ENCODE measurements at places on chromosomes 5 and 9.

GRCh38 chr5:88964831-88965230 is 81.8 kb upstream of the MEF2C start:
- DNase-seq, result no peak

DNA sequence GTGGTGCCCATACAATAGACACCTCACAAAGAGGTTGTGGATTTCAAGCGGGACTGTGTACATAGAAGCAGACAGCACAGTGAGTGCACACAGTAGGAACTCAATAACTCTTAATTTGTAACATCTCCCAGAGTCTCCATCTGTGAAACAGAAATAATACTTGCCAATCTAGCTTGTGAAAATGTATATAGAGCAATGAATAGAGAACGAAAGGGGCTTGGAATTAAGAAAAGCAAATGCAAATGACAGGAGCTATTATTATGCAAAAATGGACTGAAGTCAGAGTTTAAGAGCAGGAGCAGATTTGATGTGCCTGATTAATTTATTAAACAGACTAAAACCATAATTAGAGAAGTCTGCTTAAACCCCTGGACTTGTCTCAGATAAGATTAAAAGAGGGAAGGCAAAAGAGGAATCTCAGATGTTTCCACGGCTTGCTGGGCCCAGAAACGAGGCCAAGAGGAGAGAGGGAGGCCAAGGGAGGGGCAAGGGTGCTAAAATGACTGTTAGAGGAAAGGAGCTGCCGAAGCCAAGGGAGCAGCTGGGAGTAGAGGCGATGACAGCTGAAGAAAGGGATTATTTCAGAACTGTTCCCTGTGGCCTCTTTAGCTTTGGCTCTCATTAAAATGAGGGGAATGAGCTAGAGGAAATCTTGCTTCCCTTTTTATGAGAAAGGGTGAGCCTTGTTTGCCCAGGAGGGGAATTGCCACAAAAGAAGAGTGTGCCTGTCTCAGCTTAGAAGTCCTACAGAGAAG is 72.1 kb downstream of the FEM1C start:
- DNase-seq, result no peak

GRCh38 chr5:16666883-16667398 is 50.1 kb upstream of the RETREG1 start:
- DNase-seq, result peak; percentile 17

DNA sequence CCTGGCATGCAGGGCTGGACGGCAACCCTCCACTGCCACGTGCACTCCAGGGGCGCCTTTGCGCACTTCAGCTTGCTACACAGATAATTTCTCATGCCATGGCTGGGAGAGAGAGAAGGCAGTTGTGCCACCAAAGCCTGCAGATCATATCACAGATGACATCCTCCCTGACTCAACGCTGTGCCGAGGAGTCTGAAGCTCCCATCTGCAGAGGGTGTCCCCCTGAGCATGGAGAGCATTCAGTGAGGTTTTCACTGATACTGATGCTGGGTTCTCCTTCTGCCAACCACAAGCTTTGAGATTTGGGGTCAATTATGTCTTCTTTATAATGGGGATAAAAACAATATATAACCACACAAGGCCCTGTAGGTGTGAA is 607.4 kb upstream of the ADAMTS16 start:
- DNase-seq, result no peak

DNA sequence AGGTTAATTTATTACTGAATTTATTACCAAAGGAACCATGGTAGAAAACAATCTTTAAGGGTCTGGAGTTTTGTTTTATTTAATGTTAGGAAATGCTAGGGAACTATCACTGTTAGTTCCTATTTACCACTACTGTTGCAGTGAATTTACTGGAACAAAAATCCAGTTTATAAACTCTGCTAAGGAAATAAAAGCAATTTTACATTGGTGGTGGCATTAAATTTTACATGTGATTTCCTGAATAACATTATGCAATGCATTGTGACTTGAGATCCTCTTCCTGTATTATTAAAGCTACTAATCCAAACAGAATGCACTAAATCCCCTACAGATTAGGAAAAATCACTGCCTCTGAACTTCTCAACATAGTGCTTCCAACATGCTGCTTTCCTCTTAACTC is 599.5 kb upstream of the PTGER4 start:
- DNase-seq, result no peak

GRCh38 chr9:93677048-93677571 is 100.7 kb downstream of the PHF2 start:
- DNase-seq, result no peak

GRCh38 chr5:157025093-157025698 is 33.7 kb downstream of the HAVCR1 start:
- peak; percentile 63 for DNase-seq

DNA sequence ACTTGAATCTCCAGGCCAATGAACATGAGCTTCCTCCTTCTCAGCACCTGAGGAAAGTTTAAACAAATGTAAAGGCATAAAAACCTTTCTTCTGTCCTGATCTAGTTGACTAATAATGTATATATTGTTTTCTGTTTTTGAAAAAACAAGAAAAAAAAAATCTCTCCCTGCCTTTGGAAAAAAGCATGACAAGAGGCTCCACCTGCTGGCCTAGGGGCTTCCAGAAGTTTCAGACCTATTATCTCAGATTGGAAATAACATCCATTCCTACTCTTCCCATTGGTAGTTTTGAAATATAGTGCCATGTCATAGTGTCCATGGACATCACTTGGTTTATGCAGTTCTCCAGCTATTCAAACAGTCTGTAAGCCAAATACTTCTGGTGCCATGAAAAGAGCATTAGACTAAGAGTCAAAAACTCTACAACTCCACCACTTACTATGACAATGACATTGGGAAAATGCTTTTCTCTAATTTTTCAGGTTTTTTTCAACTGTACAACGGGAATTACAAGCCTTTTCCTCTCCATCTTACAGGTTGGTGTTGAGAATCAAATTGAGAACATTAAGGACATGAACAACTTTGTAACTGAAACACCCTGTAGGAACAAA is 409.6 kb upstream of the MPDZ start:
- no peak for DNase-seq

GRCh38 chr9:93256878-93257807 is 73.2 kb downstream of the WNK2 start:
- DNase-seq, result no peak

DNA sequence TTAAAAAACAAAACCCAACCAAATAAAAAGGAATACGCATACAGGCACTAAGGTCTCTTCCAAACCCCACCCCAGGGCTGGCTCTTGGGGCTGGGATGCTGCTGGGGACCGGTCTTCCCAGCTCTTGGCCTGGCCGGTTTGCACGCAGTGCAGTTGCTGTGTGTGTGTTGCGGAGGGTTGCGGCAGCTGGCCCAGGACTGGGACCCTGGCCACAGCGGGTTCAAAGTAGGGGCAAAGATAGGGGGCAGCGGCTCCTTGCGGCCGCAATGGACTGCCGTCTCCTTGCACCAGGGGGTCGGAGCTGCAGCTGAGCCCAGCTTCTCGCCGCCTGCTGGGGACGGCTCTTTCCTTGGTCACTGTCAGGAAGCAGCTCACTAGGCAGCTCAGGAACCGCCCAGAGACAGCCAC is 5.0 kb downstream of the DMRT3 start:
- no peak for DNase-seq

GRCh38 chr5:8997542-8998070 is 548.3 kb downstream of the SEMA5A start:
- no peak for DNase-seq

- DNase-seq, result no peak
These were observed 23.1 kb upstream of the FOXD1 start for GRCh38 chr5:73471654-73472053.

- DNase-seq, result peak; percentile 88
These were observed 4.6 kb upstream of the MYOZ3 start for GRCh38 chr5:150656191-150657132.

GRCh38 chr5:113147101-113147508 is 170.5 kb downstream of the DCP2 start:
- DNase-seq, result no peak

DNA sequence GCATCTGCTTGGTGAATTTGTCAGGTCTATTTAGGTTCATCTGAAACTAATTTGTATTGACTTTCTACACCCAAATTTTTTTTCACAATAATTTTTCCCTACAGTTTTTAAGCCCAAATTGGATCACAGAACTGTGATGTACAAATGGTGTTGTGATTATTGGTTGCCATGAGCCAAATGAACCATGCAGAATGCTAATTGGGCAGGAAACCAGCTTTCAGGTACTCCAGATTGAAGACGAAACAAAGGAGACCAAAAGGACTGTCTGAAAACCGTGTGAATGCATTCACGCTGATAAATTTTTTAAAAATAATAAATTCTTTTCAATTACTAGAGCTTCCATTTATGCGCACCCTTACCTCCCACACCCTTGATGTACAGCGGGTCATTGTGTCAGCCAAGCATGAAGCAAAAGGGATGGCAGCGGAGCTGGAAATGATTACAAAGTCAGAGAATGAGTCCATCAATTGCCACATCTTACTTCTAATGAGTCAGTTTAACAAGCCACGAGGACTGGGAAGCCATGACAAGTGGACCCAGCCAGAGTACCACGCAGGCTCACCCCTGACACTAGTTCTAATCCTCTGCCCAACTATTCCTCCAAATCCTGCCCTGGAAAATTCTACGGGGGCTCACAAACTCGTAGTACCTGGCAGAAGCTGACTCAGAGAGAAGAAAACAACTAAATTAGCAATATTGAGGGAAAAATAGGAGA is 66.5 kb downstream of the SEMA6A start:
- no peak for DNase-seq

GRCh38 chr5:1536322-1536845 is 12.6 kb upstream of the LPCAT1 start:
- peak; percentile 82 for DNase-seq

DNA sequence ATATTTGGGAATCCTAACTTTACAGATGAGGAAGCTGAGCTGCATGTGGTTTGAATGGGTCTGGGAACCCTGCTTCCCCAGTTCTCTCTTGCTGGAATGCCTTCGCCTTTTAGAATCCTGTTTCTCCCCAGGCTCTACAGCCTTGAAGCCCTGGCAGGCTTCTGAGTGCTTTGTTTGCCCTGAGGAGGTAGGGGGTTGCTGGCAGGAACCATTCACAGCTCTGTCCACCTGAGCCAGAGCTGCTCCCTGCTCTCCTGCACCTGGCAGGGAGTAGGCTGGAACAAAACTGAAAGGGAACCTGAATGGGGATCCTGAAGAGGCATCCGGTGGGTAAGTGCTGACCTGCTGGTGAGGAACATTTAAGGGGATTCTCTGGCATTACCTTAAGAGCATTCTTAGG is 33.0 kb downstream of the KIF4B start:
- DNase-seq, result no peak

DNA sequence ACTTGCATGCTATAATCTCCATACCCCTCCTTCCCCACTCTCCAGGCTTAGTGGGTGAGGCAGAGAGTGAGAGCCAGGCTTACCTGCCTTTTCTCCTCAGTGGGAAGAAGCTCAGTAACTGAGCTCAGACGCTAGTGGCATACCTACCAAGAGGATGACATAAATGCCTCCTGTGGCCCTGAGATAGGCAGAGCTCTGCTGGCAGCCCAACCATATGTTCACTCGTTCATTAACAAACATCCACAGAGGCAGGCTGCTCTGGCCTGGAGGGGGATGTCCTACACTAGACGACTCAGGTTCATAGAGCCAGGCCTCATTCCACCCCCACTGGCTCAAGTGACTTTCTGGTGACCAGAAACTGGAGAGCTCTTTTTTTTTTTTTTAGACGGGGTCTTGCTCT is 81.3 kb downstream of the THBS4 start:
- DNase-seq, result no peak

DNA sequence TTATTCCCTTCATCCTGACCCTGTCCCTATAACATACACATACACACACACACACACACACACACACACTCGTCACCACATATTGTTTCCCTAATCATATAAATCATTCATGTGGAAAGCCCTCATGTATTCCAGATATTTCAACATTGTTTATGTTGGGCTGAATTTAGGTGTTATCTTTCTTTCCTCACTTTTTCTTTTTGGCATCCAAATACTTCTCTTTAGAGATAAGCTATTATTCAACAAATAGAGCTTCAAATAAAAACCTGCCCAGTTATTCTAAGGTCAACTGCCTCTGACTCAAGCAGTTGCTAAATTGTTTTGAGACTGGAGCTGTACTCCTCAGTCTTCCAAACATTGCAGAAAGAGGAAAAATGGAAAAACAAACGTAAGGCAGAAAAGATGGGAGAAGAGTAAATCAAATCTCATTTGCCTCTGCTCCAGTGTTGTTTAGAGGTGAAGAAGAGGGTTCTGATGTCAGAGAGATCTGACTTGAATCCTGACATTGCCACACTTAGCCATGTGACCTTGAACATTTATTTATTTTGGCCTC is 215.7 kb downstream of the GAS1 start:
- no peak for DNase-seq

- DNase-seq, result no peak
These were observed 25.0 kb downstream of the CSF2 start for GRCh38 chr5:132098621-132099020.

DNA sequence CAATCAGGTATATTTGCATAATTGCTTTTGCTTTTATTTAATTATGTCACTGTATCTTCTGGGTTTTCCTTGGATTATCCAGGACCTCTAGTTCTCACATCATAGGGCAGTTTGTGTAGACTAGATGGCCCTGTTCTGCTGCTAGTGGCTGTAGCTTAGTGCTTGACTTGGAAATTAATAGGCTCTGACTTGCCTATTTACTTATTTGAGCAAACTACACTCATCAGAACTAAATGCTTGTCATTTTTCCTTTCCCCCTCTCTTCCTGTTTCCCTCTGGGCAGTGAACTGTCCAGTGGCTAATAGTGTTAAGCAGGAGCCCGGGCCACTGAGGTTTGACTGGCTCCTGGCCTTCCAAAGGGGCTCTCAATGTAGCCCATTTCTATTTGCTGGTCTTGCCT is 135.7 kb downstream of the MAN2A1 start:
- DNase-seq, result no peak

- DNase-seq, result no peak
These were observed 101.2 kb downstream of the AOPEP start for GRCh38 chr9:94827584-94828304.

- DNase-seq, result no peak
These were observed 140.8 kb downstream of the BARX1 start for GRCh38 chr9:93814077-93814956.

Data from CD4-positive, alpha-beta T cell treated with Interleukin-10 for 1 hour (primary cell).